ENCODE measurements at places on chromosomes 3 and 15. TPM values are rescaled to one million over a fixed set of nuclear protein-coding genes. Genes with fewer than 3 reads are reported as not detected.

Gene ALDH1A3
- total RNA-seq: 214 TPM

Gene CTDSPL2
- total RNA-seq: 63.9 TPM

Gene HIGD2B
- total RNA-seq: not detected

Gene ACVR2B
- 5.3 TPM for total RNA-seq

Gene GABRR3
- not detected for total RNA-seq

All from tracheal epithelial cell (primary cell).